D721Med (cell line): ENCODE measurements at places on chromosomes 2 and 18.

DNA sequence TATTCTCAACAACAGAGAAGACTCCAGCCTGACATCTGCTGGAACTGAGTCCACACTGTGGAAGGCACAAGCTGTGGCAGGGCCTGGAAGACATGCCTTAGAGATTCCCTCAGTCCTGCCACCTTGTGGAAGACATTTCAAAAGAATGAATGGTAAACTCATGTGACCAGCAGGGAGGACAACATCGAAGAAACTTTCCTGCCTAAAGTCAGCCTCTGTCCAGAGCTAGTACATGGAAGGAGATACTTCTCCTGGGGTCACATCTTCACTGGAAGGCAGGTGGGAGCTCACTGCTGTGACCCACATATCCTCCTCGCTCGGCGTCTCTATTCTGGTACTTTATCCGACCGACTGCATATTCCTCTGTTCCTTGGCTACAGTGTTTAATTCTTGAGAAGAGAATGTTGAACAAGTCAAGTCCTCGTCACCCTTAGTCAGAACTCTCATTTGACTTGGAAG, 59.5 kb downstream of the PUM2 start:
- peak; percentile 46 for DNase-seq

DNA sequence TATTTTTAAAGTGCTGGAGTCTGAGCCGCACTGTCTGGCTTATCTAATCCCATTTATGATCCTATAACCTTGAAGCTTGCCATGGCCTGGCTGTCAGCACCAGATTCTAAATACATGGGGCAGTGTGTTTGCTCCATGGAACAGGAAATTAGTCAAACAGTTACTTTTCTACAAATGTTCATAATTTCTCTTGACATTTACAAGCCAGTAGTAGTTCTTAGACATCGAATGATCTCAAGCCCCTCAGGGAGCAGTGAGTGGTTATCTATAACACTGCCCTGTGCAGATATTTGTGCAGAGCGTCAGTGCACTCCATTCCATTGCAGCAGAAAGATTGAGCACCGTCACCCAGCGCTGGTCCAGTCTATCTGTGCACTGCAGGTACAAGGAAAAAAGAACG, 205.2 kb downstream of the AGPS start:
- no peak for DNase-seq

DNA sequence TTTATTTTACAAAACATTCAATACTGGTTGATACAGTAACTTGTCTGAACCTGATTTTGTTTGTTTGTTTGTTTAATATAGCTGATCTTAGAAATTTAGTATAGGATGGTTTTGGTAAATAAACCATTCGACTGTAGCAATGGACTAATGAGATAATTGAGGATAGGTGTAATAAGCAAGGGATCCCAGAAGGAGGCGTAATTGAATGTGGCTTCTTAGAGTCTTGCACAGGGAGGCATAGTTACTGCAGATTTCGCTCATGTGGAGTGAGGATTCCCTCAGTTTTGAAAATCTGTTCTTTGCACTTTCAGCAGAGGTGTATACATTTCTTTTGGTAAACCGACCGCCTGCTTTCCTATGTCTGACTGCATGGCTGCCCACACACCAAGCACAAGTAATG, 709.6 kb downstream of the SOCS6 start:
- no peak for DNase-seq

- no peak for DNase-seq
Measured at GRCh38 chr18:45521136-45521535, 94.1 kb upstream of the SLC14A2 start.

DNA sequence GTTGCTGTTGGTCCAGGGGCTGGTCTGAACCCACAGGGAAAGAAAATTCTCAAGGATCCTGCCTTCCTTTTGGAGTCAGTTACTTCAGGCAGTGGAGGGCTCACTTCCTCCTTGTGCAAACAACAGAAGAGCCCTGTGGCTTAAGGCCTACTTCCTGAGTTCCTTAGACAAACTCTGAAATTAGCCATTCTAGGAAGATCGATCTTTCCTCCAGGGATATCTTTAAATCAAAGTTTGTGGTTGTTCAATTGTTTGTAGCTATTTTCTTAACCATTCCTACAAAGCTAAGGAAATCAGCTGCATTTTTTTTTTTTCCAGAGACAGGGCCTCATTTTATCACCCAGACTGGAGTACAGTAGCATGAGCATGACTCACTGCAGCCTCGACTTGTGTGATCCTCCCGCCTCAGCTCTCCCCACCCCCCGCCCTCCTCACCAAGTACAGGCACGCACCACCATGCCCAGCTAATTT, 156.0 kb downstream of the TANC1 start:
- no peak for DNase-seq

DNA sequence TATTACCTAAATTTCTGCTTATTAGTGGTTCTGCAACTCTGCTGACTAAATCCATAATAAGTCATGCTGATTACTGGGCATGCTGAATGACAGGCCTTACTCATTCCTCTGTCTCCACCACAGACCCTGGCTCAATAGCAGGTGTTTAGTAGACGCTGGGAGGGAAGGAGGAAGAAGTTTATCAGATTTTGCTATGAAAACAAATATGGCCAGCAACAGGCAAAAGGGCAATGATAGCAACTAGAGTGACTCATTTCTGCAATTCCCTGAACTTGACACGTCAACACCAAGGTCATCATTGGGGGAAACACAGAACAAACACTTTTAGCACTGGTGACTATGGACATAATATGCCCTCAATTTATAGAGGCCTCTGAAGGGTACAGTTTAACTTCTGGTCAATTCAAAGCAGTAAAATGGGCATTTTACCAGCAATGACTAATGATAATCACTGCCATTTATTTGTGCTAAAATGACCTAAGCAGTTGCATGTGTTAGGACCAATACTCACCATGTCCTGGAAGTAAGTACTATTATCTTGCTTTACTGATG, 35.2 kb downstream of the TMEM163 start:
- DNase-seq = no peak

DNA sequence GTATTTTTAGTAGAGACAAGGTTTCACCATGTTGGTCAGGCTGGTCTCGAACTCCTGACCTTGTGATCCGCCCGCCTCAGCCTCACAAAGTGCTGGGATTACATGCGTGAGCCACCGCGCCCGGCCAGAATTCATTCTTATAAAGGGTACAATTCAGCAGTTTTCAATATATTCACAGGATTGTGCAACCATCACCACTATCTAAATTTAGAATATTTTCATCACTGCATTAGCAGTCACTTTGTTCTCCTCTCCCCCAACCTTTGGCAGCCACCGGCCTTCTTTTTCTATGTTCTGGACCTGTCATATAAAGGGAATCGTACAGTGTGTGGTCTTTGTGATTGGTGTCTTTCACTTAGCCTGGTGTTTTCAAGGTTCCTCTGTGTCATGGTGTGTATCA, 40.7 kb downstream of the TCF7L1 start:
- DNase-seq = no peak

DNA sequence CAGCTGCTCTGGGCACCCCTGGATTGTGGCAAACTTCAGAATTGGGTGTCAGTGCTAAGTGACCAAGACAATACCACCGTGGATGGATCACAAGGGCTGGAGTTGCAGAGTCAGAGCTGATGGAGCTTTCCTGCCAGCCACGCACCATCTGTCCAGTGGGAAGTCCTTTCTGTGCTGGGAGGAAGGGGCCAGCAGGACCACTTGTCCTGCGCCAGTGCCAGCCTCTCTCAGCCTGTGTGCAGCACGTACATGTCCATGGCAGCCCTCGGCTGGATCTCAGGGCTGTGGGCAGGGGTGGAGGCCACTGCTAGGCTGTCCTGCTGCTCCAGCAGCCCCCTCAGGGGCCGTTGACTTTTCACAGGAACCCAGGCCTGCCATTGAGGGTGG, 33.3 kb downstream of the RAB31 start:
- no peak for DNase-seq
